ENCODE measurements at places on chromosomes 16 and 17.

DNA sequence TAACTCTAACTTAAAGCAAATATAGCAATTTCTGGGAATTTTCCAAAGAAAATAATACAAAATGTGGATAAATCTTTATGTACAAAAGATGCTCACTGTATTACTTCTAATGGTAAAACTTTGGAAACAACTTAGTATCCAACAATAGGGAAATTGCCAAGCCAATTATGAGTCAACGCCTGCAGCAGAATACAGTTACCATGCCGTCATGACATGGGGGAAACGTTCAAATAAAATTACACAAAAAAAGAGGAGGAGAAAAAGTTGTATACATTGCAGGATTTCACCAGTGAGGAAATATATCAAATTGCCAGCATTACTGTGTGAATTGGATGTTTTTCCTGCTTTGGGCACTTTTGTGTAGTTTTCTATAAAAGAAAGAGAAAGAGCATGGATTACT, 469.6 kb downstream of the SOX9 start:
- no peak for DNase-seq

DNA sequence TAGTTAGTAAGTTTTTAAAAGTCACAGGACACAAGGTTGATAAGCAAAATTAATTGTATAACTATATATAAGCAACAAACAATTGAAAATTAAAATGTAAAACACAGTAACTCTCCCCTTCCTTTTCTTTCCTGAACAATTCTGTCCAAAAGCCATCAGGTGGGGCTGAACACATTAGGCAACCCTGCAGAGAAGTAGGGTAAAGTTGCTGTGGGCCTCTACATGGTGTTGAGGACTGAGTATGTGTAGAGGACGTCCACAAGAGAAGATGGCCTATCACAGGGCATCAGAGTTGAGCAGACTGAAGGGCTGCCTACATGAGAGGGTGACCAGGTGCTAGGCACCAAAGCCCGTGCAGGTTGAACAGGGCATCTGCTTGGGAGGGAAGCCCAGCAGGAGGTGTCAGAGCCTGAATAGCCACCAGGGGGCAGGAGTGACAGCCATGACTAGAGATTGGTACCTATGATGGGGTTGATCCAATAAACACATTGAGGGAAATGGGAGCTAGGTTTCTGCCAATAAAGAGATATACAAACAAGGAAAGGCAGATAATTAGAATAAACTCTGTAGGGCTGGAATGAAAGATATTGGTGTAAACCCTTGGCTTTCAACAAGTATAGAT, 415.1 kb downstream of the NPIPA8 start:
- peak; percentile 15 for DNase-seq

DNA sequence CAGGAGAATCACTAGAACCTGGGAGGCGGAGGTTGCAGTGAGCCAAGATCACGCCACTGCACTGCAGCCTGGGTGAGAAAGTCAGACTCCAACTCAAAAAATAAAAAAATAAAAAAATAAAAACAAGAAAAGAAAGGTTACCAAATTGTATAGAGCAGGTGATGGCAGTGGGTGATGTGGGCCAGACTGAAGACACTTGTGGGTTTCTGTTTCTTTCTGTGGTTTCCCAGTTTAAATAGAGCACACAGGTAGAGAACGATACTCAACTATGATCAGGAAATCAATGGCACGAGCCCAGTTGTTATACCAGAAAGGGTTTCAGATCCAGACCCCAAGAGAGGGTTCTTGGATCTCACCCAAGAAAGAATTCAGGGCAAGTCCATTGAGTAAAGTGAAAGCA, 32.6 kb downstream of the NUBP1 start:
- no peak for DNase-seq

DNA sequence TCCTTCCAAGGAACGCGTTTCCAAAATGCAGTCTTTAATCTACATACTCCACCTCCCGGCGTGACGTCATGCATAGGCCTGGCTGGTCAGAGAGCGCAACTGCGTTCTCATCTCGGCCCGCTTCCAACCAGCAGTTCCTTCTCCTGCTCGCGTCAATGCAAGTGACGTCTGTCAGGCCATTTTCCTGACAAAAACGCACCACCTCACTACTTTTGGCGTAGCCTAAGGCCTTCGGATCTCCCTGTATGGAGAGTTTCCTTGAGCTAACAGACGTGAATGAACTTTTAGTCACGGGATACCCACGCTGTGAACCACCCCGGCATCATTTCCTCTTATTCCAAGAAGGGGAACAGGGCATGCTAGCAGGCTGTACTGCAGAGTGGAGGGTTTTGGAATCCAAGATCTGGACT, 25.0 kb downstream of the TEX14 start:
- DNase-seq, result no peak

DNA sequence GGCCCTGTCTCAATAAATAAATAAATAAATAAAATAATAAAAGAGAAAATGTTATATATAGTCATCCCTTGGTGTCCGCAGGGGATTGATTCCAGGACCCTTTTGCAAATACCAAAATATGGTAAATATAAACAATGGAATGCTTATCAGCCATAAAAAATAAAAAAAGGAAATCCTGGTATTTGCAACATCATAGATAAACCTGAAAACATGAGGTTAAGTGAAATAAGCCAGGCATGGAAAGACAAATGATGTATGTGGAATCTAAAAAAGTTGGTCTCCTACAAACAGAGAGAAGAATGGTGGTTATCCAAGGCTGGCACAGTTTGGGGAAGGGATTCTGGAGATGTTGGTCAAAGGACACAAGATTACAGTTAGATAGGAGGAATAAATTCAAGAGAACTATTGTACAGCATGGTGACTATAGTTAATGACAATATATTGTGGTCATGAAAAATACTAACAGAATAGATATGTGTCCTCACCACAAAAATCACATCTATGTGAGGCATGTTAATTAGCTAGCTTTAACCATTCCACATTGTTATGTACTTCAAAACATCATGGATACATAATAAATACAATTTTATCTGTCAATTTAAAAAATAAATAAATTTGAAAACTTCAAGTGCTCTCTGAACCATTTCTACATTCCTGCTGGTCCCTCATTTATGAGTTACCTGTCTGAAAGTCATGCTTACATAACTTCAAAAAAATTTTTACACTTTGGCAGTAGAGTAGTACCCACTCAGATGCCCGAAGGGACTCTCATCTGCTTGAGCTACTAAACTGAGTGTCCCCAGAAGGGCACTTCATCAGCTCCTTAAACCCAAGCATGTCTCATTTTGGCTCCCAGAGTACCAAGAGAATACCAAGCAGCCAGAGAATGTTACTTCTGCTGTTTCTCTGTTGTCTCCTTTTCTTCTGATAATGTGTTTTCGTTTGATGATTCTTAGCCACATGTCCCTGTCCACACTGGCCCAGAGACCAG, 26.6 kb downstream of the N4BP1 start:
- DNase-seq, result no peak

- DNase-seq, result no peak
These were observed 2.0 kb upstream of the GSE1 start for GRCh38 chr16:85611194-85611443.

- no peak for DNase-seq
These were observed 3.1 kb upstream of the KRTAP3-2 start for GRCh38 chr17:41002814-41003213.

DNA sequence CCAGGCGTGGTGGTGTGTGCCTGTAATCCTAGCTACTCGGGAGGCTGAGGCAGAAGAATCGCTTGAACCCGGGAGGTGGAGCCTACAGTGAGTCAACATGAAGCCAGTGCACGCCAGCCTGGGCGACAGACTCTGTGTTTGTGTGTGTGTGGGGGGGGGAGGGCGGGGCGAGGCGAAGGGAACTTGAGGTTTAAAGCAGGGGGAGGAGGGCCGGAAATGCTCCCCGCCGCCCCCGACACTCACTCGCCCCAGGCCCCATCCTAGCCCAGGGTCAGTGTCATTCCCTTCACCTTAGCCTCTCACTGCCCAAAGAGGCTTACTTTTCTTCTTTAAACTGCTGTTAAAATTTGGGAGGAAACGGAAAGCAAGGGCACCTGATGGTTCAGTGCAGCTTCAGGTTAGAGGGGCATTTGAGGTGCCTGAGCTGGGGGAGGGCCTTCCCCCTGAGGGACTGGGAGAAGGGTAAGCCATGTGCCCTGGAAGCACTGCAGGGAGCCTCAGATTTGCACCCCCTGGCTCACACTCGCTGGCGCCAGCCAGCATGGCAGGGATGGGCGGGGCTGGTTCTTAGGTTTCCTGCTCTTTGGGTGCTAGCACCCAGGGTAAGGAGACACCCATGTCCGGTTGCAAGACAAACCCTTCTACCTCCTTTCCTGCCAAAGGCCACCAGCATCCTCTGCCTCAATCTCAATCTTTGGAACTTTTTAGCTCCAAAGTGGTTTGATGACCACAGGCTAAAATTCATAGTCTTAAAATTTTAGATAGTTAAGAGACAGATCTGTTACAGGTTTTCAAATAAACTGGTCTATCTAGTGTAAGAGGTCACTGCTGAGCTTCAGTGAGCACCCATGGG, 2.2 kb upstream of the LIMD2 start:
- DNase-seq, result no peak

All from stimulated activated CD8-positive, alpha-beta memory T cell treated with anti-CD3 and anti-CD28 coated beads, Interleukin-12 subunit alpha, Interleukin-12 subunit beta, amount 100 ng/mL, for 1 hour (primary cell).